NCI-H1105 treated with DMSO at 0.1 percent for 48 hours (cell line): ENCODE measurements at places on chromosomes 7 and 10.

GRCh38 chr10:14873090-14873760 lies 5.4 kb upstream of the SUV39H2 start:
- DNase-seq, result no peak

GRCh38 chr7:81111781-81112540 lies 193.1 kb upstream of the SEMA3C start:
- no peak for DNase-seq

DNA sequence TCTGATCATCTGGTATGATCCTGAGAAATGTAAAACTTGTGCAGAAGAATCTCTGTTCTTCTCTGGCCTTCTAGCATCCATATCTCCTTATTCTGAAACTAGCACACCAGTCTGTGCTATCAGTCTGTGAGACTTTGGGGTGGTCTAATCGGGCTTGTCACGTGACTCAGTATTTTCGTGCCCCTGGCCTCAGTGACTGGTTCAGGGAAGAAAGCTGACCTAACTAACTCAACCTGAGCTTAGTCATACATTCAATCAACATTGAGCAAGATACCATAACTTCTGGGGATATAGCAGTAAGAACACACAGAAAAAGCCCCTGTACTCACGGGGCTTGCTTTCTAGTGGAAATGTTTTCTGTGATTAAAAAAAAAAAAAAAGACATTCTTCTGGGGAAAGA lies 109.3 kb downstream of the DKK1 start:
- DNase-seq, result no peak

DNA sequence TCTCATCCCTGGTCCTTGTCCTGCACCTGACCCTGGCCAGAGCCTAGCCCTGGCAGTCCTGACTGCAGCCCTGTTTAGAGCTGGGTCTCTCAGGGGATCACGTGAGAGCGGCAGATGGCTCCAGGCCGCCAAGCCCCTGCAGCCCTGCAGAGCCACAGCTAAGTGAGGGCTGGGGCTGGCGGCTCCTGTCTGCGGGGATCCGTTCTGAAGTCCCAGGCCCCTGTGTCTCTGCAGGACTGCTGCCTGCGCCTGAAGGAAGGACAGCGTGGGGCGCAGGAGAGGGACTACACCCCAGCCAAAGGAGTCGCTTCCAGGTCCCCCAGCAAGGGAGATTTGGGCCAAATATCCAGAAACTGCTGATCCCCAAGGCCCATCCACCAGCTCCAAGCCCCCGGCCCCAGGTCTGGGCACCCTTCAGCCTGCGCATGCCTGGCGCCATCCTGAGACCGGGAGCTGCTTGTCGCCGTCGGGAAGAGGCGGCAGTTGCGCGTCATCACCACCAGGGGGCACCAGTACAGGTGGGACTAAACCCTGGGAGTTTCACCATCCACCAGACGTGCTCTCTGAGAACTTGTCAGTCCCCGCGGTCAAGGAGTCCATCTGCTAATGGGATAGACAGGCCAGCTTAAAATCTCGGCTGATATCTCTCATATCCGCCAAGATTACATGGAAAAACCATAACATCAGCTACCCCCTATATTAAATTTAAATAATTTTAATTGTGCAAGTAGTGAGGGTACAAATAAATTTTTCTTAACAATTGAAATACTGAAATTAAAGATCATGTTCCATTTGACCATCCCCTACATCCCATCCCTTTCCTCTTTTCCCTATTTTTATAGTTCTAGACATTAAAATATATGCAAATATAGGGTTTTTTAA lies 25.1 kb upstream of the GHRHR start:
- DNase-seq, result peak; percentile 45

DNA sequence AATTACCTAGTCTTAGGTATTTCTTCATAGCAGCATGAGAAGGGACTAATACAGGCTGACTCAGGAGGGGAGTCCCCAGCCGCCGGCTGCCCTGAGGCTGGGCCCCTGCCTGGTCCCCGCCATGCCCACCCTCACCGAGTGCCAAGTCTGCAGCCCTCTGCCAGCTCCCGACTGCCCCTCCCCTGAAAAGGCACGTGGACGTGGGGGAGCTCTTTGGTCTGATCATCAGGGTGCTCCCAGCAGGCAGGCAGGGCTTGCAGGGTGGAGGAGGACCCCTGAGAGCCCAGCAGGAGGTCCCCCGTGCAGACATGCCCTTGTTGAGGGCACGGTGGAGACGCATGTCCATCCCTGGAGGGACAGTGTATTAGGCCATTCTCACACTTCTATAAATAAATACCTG lies 110.9 kb downstream of the UNCX start:
- DNase-seq, result no peak

DNA sequence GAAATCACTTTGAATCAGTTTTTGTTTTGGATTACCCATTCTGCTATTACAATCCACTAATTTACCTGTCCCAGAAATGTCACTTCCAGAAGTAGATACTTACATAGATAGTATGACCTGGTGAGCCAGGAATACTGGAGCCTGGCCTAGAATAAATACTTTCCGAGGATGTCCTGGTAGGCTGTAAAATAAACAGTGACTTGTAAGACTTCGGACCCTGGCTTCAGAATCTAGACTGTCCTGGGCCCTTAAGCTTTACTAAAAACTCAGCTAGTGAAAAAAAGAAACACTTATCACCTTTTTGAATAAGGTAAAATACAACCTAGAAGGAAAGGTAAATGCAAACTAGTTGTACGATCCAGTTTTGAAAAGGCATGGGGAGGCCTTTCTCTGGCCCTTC lies 69.5 kb upstream of the AFAP1L2 start:
- DNase-seq, result no peak

DNA sequence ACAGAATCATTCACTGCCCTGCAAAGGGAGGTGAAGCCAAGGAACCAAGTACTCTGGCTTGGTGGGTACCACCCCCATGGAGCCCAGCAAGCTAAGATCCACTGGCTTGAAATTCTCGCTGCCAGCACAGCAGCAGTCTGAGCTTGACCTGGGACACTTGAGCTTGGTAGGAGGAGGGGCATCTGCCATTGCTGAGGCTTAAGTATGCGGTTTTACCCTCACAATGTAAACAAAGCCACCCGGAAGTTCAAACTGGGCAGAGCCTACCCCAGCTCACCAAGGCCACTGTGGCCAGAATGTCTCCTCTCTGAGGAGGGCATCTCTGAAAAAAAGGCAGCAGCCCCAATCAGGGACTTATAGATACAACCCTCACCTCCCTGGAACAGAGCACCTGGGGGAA lies 1050.0 kb upstream of the GHITM start:
- no peak for DNase-seq

GRCh38 chr7:155071916-155072571 lies 1.9 kb downstream of the HTR5A start:
- DNase-seq, result no peak

DNA sequence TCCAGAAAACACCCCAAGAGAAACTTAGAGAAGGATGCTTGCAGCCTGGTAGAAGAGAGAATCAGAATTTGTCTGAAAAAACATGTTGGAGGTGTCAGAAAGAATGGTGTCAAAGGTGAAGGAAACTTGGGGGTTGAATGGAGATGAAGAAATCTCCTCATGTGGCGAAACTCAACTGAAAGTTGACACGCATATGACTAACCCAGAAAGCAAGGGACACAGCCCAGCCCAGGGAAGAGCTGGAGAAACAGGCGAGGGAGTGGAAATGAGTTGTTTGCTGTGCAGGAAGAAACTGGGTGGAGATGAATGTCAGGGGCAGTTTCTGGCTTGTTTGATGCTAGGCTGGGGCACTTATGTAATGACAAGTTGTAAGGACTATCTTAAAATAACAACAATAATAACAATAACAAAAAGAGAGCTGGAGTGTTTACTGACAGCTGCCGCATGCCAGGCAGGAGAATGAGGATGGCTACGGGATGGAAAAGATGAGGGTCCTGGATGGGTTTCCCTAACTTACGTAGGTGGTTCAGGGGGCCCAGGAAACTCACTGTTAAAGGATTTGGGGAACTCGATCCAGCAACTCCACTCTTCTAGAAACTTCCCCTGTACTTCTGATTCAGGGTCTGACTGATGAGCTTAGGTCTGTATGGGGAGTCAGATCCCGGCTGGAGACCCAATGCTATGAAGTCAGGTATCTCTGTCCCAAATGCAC lies 57.4 kb downstream of the MAP3K8 start:
- no peak for DNase-seq

- DNase-seq, result peak; percentile 20
Measured at GRCh38 chr7:71132127-71132376, at the start of gene GALNT17. Gene GALNT17 (plus strand): TSS chr7:71132144.

- no peak for DNase-seq
Measured at GRCh38 chr7:36096460-36097095, 56.5 kb upstream of the EEPD1 start.

DNA sequence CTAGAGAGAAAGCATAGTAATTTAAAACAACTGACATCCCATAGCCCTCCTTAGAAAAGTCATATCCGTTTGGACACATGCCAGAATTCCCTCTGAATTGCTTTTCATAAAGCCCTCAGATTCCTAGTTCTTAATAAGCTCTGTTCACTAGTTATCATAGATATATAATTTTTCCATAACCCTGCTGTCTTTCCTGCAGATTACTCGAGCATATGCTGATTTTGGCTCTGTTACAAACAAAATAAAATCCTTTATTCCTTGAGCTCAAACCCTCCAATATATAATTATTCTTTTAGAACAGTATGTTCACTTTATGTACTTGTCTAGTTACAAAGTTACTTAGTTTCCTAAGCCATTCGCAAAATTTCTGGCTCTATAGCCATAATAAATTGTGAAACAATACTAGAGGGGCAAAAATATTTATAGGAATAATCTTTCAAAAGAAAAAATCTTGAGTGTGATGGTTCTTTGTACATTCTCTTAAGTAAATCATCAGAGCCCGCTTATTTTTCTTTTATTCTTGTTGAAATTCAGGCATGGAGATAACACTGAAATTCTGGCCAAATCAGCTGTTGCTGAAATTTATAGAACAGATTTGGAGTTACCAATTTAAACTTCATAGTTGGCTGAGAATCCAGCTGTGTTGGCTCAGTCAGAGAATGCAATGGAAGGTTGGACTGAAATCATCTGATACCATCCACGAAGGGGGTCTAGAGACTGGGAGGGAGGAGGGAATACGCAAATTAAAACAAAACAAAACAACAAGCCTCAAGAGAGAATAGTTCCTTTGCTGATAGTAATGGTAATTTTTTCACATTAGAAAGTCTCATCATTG lies 146.1 kb upstream of the TMEM196 start:
- DNase-seq, result peak; percentile 38

DNA sequence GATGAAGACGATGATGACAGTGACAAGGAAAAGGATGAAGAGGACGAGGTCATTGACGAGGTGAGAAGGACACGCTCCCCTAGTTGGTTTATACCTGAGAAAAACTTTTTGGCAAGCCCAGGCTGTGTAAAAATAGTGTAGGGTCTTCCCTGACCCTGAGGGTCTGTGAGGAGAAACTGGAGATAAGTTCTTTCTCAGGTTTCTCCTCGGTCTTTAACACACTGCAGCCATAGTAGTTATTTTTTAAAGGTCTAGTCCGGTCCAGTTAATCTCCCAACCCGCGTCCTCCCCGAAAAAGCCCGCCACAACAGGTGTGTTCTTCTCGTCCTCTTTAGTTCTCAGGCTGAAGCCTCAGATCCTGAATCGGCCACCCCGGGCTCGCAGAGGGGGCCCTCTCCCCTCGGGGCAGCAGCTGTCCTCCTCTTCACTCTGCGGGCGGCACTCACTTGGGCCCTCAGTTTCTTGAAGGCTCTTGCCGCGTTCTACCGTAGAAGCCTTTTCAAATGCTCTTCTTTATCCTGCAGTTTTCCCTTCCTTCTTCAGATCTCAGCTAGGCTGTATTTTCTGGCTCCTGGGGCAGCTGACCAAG lies 411 bp downstream of the BCCIP start:
- DNase-seq, result no peak

DNA sequence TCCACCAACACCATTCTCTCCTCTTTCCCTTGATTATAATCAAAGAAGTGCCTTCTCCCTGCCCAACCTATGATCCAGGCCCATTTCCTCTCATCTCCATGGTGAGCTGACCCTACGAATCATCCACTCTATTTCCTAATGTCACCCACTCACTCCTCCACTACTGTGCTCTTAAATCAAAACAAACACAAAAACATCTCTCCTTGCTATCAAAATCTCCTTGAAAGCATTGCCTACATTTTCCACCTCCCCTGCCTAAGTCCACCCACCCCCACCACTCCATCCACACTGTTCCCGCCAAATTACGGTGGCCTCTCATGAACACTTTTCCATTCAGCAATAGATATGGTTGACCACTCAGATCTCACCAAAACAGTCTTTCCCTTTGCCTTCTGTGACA lies 5.3 kb downstream of the DYDC1 start:
- DNase-seq, result no peak

DNA sequence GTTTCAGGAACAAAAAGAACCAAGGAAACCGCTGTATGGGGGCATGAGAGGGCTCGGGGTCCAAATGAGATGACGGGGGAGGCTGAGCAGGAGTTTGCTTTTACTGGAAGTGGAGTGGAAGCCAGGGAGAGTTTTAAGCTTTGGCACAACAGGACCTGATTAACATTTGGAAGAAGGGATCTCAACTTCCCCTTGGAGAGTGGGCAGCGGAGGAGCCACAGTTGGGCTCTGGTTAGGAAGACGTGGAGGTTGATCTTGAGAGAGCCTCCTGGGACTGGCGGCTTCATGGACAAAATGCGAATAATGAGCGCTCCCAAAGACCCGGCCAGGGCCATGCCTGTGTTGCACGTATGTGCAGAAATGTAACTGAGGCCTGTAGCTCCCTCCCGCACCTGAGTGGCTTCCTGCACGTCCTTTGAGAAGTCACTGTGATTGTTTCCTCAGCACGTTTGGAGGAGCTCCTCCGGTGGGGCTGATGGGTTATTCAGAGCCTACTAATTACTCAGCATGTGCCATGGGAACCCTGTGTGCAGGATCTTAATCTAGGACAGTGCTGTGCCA lies 595.3 kb upstream of the MGMT start:
- DNase-seq, result no peak

DNA sequence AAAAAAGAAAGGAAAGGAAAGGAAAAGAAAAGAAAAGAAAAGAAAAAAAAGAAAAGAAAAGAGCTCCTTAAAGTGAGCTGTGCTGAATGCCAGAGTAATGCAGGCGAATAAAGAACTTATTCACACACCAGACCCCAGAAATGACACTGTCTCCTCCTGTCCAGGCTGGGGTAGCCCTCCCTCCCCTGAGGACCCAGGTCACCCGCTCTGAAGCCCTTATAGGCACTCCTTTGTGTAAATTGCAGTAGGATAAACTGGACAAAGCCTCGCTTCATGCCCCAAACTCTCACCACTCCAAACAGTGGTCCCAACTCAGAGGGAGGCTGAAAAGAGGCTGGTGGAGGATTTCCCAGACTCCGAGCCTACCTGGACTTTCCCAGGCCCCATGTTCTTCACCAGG lies 46.3 kb downstream of the PKD1L1 start:
- DNase-seq, result no peak

GRCh38 chr10:109202111-109202510 lies 721.2 kb downstream of the XPNPEP1 start:
- DNase-seq, result no peak

DNA sequence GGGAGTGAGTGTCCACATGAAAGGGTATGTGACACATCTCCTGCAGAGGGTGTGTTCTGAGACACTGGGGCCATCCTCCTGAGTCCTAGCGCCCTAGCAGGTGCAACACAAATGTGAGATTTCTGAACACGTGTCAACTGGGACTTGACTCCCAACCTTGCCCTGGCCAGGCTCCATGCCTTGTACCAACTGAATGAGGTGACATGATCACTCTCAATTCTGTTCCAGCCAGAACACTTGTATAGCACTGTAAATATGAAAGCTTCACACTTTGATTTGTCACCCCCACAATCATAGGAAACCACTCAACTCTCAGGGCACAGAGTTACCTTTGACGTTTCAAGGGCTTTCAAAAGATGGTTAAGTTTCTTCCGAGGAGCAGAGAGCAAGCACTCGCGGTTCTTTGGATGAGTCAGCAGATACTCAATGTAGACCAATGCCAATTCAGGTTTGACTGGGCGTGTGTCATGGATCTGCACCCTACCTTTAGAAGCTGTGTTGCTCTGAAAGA lies 48.6 kb downstream of the NCAPG2 start:
- DNase-seq, result no peak
